Ascending aorta (tissue), 2 donors: ENCODE measurements at places on chromosomes 4 and X. TPM values are rescaled to one million over a fixed set of nuclear protein-coding genes. Genes with fewer than 3 reads are reported as not detected.

Gene UGT2B11
- total RNA-seq = not detected

Gene MAGEB10
- total RNA-seq = not detected

DNA sequence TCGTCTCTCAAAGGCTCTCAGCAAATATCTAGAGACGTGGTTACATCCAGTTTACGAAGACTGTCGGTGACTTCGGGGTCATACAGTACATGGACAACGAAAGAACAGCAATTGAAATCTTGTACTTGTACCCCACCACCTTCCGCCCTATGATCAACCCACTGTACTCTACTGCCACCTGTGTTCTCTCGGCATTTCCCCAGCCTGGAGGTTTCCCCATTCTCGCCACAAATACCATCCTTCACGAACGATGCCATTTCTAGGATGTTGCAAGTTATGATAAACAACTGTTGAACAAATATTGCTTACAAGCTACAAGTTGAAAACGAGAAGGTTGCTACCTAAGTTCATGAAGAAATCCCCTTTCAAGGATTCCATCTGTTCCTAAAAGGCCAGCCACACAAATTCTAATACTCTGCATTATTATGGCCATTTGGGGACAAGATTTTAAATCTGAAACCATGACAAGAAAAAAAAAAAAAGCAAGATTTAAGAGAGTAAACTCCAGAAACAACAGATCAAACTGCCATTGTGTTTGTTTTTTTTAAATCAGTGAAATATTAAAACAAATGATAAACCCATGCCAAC, 1.6 kb downstream of the APBB2 start:
- no peaks in the 10 kb centered on the region for H3K36me3 ChIP-seq
- peak; percentile 74 for DNase-seq
- peaks cover 7% of the 10 kb centered on the region for H3K4me1 ChIP-seq
- peak overlapping the region; percentile 24 for H3K27ac ChIP-seq

DNA sequence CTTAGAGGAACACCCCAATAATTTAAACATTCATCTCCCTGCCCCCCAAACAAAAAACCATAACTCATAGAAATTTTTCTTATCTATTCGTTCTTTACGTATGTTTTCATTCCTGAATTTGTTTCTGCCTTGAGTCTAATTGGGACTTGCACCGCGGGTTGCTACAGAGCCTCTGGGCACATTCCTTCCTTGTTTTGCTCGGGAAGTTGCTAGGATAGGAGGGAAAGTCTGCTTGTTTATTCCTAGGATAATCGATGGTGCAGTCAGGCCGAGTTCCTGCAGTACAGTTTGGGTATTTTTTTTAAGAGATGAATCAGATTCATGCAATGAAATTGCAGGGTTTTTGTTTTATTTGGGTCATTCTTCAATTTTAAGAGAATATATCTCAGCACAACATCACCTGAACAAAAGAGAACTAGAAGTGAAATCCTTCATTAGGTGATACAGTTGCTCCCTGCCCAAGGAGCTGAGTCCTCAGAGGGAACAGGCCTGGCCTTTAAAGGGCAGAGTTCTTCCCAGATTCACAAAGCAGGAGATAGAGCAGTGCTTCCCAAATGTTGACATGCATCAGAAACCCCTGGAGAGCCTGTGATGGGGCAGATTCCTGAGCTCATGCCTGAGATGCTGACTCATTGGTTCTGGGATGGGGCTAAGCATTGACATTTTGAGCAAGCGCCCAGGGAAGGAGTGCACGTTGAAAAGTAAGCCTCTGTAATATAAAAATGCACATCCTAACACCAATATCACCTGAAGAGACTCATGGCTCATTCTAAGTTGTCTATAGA, 114.9 kb upstream of the FAM9B start:
- H3K4me1 ChIP-seq = no peaks in the 10 kb centered on the region
- H3K4me3 ChIP-seq = no peak overlapping the region
- no peaks in the 10 kb centered on the region for H3K27me3 ChIP-seq

DNA sequence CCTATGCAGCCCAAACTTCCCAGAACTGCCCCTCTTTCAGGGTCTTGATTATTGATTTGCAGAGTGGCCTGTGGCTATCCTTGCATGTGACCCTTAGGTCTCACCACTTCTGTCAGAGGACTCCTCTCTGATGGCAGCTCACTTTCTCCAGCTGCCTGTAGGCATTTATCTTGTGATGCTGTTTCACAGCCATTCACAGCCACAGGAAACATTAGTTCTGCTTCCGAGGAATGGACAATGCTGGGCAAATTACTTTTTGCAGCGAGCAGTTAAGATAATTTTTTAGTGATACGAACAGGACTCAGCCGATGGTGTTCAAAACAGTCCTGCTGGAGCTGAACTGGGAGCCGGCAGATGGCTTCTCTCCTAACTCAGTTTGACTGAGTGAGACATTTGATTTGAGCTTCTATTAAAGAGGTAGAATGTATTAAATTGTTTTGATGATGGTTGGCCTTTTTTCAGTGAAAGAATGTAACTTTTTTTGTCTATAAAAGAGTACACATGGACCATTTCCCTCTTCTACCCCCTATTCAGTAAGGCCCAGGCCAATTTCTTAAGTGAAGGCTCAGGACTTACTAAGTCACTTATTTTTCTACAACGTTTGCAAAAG, 58.4 kb upstream of the TMEM150C start:
- H3K4me3 ChIP-seq = no peak overlapping the region
- no peak overlapping the region for H3K27ac ChIP-seq
- H3K36me3 ChIP-seq = no peaks in the 10 kb centered on the region
- no peak for DNase-seq
- H3K27me3 ChIP-seq = no peaks in the 10 kb centered on the region

DNA sequence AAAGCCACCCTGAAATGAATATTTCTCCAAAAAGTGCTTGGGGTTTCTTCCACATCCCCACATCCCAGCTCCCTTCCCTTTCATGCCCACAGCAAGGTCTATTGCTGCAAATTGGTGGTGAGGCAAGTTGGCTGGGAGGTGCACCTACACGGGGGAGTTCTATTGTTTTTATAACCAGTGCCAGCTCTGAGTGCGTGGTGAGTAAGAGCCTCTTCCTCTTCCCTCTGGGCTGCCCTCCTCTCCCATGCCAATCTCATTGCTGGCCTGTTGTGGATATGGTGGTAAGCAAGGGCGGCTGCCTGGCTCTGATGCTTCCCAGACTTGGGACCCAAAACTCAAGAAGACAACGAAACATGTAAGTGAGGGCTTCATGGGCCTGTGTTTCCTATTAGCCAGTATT, 204.3 kb downstream of the SHROOM3 start:
- H3K4me1 ChIP-seq = peaks cover 8% of the 10 kb centered on the region
- H3K36me3 ChIP-seq = no peaks in the 10 kb centered on the region
- no peak overlapping the region for H3K4me3 ChIP-seq
- no peaks in the 10 kb centered on the region for H3K27me3 ChIP-seq
- peak overlapping the region; percentile 52 for H3K27ac ChIP-seq
- no peak for DNase-seq

DNA sequence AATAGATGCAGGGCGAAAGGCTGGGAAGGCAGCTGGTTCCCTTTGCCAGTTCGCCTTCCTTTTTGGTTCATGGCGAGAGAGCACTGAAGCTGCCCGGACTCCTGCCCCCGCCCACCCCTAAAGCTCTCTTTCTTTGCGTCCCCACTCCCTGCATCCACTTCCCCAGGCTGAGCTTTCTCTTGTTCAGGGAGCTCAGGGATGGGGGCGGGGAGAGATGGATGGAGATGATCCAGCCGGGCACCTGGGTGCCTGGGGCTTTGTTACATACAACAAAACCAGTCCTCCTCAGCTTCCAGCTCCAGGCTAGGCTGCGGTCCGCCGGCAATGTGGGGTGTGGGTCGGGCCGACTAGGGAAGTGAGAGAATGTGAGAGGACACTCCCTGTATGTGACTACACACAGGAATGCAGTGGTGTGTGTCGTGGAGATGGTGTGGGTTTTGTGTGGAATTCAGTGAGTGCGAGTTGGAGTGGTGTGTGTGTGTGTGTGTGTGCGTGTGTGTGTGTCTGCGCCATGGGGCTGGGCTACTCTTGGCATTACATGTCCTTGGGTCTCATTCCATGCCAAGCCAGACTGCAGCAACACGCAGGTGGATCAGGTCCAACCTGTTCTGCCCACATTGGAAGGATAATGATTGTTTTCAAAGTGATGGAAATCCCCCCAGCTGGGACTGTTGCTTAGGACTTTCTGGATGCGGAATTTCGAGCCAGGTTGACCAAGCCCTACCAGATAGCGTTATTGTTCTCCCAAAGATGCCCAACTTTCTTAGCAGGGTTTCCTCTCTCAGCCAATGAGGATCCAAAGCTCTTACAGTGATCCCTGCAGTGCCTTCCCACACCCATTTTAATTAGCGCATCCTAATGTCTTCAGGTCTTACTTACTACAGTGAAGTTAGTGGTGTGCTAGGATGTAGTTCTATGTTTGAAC, 149.4 kb upstream of the CHRDL1 start:
- H3K27ac ChIP-seq = no peak overlapping the region
- H3K36me3 ChIP-seq = no peaks in the 10 kb centered on the region
- no peaks in the 10 kb centered on the region for H3K4me1 ChIP-seq
- H3K27me3 ChIP-seq = no peaks in the 10 kb centered on the region

GRCh38 chr4:122783301-122784215, 43.1 kb upstream of the FGF2 start:
- H3K27me3 ChIP-seq = no peaks in the 10 kb centered on the region
- peak overlapping the region; percentile 53 for H3K27ac ChIP-seq
- no peaks in the 10 kb centered on the region for H3K4me1 ChIP-seq
- no peaks in the 10 kb centered on the region for H3K36me3 ChIP-seq
- DNase-seq = peak; percentile 12
- peak overlapping the region; percentile 6 for H3K4me3 ChIP-seq

DNA sequence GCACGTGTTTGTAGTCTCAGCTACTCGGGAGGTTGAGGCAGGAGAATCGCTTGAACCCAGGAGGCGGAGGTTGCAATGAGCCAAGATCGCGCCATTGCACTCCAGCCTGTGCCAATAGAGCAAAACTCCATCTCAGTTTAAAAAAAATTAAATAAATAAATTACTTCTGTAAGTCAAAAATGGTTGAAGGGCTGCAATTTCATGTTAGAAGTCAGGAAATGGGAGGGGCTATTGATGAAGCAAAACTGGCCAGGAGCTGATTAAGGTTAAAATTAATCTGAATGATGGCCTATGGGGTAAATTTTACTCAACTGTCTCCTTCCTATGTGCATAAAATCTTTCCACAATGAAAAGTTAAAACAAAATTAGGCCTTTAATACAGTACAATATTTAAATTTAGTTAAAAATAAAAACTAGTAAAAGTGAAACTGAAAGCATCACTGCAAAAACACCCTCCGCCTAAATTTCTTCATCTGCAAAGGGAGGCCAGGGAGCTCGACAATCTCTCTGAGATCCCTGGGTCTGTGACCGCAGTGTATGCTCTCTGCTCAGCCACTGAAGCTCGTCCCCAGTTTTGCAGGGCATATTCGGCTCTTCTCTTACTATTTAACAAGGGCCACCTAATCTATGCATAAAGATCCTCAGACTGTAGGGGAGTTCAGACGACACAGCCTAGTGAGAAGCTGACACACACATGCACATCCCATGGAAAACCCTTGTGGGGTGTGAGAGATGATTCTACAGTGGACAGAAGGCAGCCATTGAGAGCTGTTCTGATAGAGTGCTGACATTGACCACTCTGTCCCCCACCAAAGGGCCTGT, 57.2 kb downstream of the IRF2 start:
- no peak for DNase-seq
- H3K27ac ChIP-seq = peak overlapping the region; percentile 48
- peaks cover 14% of the 10 kb centered on the region for H3K36me3 ChIP-seq

- no peak overlapping the region for H3K27ac ChIP-seq
- H3K4me3 ChIP-seq = no peak overlapping the region
- no peak for DNase-seq
- H3K27me3 ChIP-seq = no peaks in the 10 kb centered on the region
- H3K36me3 ChIP-seq = no peaks in the 10 kb centered on the region
Measured at GRCh38 chrX:105315248-105315647, 94.8 kb upstream of the TEX13A start.

- no peak overlapping the region for H3K27ac ChIP-seq
- no peaks in the 10 kb centered on the region for H3K27me3 ChIP-seq
- no peak overlapping the region for H3K4me3 ChIP-seq
Measured at GRCh38 chrX:97126020-97126419, 242.3 kb downstream of the RPA4 start.

DNA sequence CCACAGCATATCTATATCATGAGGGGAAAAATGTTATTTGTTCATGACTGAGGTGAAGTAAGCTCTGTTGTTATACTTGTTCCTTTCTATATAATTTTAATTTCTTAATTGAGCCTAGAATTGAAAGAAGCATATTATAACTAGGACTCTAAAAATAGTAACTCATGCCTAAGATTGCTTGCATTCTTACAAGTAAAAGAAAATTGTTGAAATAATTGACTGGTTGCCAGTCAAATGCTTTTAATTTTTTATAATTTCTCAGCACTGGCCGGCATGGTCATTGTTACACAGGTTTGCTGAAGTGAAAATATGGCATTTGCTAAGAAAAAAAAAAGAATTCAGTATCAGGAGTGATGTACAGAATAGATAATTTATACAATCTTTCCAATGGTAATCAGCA, 104.8 kb downstream of the GASK1B start:
- H3K27ac ChIP-seq = no peak overlapping the region
- DNase-seq = no peak
- no peak overlapping the region for H3K4me3 ChIP-seq
- no peaks in the 10 kb centered on the region for H3K4me1 ChIP-seq
- no peaks in the 10 kb centered on the region for H3K36me3 ChIP-seq

DNA sequence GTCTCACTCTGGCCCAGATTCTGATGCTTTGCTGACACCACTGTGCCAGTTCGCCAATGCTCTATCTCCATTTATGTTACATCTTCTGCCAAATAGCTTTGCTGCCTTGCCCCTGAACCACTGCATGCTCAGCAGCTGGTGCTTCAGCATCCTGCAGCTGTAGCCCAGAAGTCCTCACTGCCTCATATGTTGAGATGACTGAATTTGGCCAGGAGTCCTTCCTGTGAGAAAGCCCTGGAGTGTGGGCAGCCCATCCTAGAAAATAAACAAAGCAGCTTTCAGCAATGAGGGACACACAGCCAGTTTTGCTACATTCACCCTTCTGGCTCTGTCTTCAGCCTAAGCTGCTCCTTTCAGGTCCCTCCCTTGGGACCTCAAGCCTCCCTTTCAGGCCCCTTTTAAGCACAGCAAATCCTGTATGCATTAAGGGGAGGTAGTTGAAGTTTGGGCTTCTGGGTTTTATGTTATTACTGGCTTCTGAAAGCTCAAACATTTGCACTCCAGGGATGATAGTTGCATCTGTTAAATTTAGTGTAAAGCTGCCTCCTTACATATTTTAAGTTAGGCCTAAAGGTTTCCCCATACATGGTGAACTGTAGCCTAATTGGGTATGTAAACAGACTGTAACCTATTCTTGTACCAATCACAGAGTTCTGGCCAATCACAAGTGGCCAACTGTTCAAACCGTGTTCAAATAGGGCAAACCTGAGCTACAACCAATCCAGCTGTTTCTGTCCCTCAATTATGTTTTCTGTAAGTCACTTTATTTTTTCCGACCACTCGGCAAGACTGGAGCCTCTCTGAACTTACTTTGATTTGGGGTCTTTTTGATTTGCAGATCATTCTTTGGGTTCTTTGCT, 2.1 kb upstream of the TMEM165 start:
- no peak overlapping the region for H3K27ac ChIP-seq
- no peak for DNase-seq
- H3K36me3 ChIP-seq = no peaks in the 10 kb centered on the region
- no peaks in the 10 kb centered on the region for H3K27me3 ChIP-seq
